Neuronal stem cell (in vitro differentiated cells): ENCODE measurements at places on chromosomes 2 and 18.
A peak's percentile ranks its signal among the peaks of the same experiment; 100 is the strongest.

GRCh38 chr2:98524168-98524567 is 79.5 kb downstream of the INPP4A start:
- DNase-seq: no peak

DNA sequence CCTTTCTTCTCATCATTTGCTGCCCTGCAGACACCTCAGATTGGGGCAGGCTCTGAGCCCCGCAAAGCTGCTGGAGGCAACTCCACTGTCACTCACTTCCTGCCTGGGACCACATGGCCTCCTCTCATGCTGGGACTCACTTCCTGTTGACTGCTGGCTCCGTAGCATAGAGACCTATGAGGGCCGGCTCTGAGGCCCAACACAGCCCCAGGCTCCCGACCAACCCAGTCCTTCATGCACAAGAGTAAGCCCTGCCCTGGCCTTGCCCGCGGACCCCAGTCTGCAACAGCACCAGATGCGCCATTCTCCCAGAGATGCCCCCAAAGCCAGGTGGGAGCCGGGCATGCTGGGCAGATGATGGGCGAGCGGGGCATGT is 55.7 kb downstream of the DNMT3A start:
- no peak for DNase-seq

DNA sequence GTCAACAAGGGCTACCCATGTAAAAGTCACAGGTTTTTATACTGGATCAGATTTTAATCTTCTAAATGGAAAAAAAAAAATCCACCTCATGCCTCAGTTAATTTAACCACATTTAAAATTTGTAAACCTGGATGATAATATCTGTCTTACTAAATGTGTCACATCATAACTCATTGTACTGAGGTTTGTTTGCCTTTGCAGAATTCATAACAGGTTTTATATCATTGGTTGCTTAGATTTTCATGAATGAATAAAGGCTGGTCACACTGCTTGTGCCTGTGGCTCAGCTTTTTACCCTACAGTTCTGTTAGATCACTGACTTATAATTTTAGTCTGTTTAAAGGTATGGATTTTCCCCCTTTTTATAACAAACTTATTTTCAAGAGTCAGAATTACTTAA is 48.9 kb downstream of the PSMD14 start:
- no peak for DNase-seq

DNA sequence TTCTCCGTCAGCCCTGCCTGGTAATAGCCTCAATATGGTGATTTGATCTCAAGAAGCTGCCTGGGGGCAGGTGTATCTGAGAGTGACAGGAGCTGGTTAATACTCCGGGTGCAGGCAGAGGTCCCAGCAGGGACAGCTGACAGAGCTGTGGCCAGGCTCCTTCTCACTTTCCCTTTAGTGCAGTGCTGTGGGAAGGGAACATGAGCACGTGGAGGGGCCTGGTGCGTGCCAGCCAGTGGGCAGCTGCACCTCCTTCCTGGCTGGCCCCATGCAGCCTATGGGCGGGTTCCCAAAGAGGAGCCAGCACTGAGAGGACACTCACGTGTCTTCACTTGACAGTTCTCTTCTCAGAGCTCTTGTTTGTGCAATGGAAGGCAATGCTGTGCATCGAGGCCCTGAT is 9.1 kb downstream of the CNNM4 start:
- no peak for DNase-seq

GRCh38 chr2:191637182-191638078 is 40.5 kb upstream of the NABP1 start:
- no peak for DNase-seq

GRCh38 chr2:2577407-2577831 is 246.3 kb upstream of the MYT1L start:
- no peak for DNase-seq

DNA sequence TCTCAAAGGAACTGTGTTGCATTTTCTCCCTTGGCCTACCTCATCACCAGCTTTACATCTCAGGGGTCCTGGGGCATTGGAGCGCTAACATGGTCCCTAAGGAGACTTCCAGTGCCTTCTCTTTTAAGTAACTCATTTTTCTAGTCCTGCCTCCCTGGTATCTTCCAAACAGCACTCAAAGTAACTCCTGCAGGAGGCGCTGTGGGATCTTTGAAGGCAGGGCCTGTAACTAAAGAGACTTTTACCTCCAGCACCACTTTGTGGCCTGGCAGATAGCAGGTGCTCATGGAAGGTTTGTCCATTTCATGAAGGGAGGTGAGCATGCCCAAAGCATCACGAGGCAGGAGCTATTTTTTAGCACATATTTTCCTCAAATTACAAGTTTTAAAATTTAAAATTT is 411.0 kb upstream of the GYPC start:
- DNase-seq: peak; percentile 41

DNA sequence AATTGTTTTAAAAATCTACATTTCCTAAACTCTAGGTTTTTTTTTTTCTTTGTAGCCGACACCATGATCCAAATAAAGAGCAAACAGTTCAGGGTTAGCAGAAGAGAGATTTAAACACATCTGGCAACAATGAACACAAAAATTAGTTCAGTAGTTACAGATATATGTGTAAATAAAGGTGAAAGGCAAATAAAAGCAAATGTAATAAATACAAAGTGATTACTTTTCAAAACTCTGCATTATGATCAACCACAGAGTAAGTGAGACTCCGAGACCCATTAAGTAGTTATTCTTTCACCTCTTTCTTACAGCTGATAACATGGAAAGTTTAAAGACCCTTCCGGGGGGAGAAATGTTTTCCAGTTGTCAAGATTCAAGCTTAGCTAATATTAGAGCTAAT is 716 bp downstream of the CALCRL start:
- no peak for DNase-seq

GRCh38 chr2:240234503-240234951 is 94.1 kb upstream of the OTOS start:
- DNase-seq: no peak

GRCh38 chr18:58192519-58192918 is 148.5 kb downstream of the NEDD4L start:
- no peak for DNase-seq

DNA sequence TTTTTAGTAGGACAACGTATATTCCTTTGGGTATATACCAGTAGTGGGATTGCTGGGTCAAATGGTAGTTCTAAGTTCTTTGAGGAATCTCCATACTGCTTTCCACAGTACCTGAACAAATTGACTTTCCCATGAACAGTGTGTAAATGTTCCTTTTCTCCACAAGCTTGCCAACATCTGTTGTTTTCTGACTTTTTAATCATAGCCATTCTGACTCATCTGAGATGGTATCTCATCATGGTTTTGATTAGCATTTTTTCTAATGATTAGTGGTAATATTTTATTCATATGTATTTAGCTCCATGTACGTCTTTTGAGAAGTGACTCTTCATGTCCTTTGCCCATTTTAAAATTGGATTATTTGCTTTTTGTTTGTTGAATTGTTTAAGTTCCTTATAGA is 58.4 kb upstream of the CERS6 start:
- DNase-seq: no peak

DNA sequence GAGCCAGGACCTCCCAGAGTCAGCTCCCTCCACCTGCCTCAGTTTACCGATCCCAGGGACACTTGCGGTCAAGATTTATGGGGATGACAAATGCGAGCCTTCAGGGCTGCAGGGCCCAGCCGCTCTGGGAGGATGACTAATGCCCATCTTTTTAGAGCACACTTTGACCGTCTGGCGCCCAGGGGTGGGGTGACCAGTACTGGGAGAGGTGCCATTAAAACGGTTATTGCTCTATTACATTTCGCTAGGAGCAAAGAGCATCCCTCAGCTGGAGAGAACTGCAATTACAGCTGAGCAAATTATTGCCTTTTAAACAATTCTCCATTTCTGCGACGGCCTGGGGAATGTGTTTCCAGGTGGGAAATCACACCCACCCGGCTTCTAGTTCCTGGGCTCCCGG is 42.6 kb upstream of the HPCAL1 start:
- DNase-seq: no peak

DNA sequence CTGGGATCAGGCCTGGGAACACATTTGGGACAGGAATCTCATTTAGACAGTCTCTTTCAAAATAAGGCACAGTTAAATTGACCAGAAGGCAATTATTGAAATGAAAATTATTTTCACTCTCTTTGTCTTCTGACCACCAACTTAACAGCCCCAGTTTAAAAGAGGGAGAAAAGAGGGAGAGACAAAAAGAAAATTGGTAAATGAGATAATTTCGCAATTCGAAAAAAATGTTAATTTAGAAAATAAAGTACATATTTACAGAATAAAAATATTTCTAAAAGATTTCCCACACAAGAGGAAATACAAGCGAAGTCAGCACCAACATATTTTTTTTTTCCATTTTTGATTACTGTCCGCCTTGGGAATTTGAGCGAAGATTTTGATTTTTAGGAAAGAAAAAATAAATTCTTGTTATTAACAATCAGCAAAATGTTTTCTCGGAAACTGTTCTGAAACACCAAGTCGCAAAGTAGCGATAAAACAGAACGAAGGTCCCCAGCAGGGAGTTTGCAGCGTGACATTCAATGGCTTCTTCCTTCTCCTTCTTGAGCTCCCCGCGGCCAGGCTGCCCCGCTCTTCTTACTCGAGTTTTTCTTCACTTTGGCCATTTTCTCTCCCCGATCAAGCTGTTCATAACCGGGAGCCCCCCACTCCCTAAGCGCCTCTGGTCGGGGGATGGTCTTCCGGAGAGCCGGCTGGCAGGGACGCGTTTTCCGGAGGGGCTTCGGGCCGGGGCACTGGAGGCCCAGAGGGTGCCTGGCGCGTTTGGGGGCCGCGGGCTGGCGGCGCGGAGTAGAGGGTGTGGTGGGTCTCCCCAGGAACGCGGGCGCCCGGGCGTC is 5.0 kb downstream of the SP9 start:
- DNase-seq: peak; percentile 60

DNA sequence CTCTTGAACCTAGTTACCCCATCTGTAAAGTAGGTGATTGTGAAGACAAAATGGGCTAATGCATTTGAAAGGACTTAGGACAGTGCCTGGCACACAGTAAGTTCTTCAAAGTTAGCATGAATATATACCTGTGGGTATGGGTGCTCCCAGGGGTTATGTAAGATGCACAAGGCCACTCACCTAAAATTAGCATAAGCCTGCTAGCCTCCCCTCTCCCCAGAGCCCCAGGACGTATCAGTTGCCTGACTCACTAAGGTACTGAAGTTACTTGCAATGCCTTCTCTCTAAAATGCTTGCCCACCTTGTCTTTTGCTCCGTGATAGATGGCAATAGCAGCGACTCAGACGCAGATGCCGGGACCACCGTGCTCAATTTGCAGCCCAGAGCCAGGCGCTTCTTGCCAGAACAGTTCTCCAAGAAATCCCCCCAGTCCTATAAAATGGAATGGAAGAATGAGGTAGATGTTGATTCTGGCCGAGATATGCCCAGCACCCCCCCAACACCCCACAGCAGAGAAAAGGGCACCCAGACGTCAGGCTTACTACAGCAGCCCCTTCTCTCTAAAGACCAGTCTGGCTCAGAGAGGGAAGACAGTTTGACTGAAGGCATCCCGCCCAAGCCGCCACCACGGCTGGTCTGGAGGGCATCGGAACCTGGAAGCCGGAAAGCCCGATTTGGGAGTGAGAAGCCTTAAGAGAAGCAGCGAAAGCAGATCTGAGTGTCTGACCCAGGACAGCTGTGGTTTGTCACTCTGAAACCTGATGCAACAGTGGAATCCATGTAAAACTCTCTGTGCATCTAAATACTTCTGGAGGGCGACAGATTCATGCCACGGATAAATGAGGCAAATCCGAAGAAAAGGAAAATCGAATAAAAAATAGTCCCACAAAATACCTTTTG is 53.8 kb upstream of the TMEM182 start:
- DNase-seq: no peak

DNA sequence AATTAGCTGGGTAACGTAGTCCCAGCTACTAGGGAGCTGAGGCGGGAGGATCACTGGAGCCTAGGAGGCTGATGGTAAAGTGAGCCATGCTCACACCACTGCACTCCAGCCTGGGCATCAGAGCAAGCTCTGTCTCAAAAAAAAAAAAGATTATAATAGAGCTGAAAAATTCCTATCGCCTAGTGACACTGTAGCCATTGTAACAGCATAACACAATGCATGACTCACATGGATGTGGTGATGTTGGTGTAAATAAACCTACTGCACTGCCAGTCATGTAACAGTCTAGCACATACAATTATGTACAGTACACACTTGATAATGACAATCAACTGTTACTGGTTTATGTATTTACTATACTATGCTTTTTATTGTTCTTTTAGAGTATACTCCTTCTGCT is 39.6 kb downstream of the MGAT4A start:
- DNase-seq: no peak

- DNase-seq: no peak
Observed at GRCh38 chr2:119005051-119005450, 63.1 kb downstream of the MARCO start.

- no peak for DNase-seq
Observed at GRCh38 chr2:144358979-144359541, 160.9 kb downstream of the ZEB2 start.

DNA sequence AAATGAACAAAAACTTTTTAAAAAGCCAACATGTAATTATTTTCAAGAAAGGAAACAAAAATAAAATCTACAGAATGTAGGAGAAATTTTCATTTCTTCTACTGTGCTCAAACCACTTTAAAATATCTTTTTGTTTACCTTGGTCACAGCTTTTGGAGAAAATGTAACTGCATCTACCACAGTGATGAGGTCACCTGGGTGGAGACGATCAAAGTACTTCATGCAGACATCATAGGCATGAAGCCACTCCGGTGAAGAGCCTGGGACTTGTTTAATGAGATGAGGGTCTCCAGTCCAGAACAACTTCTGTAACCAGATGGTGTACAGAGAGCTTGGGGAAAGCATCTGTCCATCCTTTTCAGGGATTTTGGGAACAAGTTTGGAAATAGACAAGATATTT is 285.8 kb downstream of the NBAS start:
- no peak for DNase-seq

- DNase-seq: no peak
Observed at GRCh38 chr18:44895176-44895798, 214.6 kb downstream of the SETBP1 start.

- no peak for DNase-seq
Observed at GRCh38 chr2:226665306-226665831, 134.3 kb downstream of the IRS1 start.

DNA sequence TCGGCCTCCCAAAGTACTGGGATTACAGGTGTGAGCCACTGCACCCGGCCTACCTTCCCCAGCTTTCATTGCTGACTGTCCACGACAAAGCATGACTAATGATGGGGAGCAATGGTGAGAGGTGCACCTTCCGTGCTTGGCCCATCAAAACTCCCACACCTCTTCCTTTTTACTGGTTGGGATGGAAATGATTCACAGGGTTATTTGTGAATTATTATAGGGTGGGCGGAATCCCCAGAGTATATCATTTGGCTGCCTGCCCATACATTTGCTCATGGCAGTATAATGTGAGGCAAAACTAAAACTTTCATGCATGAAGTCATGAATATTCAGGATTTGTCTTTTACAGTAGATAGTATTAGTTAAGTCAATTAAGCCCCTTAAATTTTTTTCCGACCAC is 334.2 kb upstream of the NETO1 start:
- no peak for DNase-seq
